Melanocyte of skin (primary cell): ENCODE measurements at places on chromosomes 11 and 22. TPM values are rescaled to one million over a fixed set of nuclear protein-coding genes. Genes with fewer than 3 reads are reported as not detected.

The OR52E8 gene
- not detected in 2 replicates for total RNA-seq

The MYBPC3 gene
- total RNA-seq: not detected in 2 replicates

The RFPL1 gene
- total RNA-seq: not detected in 2 replicates

The ZNF280A gene
- total RNA-seq: 2.1 and 3.3 TPM in 2 replicates

The C11orf87 gene
- total RNA-seq: not detected in 2 replicates

The CCDC15 gene
- total RNA-seq: 3.3 and 3.7 TPM in 2 replicates

The TMEM258 gene
- 62.3 and 98.1 TPM in 2 replicates for total RNA-seq

The TRIM48 gene
- 0.36 TPM in 1 of 2 replicates, not detected in the other for total RNA-seq

The DAGLA gene
- total RNA-seq: 1.2 and 2.0 TPM in 2 replicates

The PATE2 gene
- 0.36 and 0.69 TPM in 2 replicates for total RNA-seq

The GLB1L2 gene
- total RNA-seq: 5.0 and 6.3 TPM in 2 replicates

The GGT1 gene
- 1.3 and 2.6 TPM in 2 replicates for total RNA-seq

The OR6A2 gene
- 0.33 and 0.46 TPM in 2 replicates for total RNA-seq

The BIK gene
- total RNA-seq: 0.69 TPM in 1 of 2 replicates, not detected in the other

The SERPING1 gene
- total RNA-seq: 4.7 and 8.9 TPM in 2 replicates

The PNPLA5 gene
- not detected in 2 replicates for total RNA-seq

The BCO2 gene
- 0.33 and 0.77 TPM in 2 replicates for total RNA-seq

The CHCHD10 gene
- 6.3 and 12.0 TPM in 2 replicates for total RNA-seq

The ELMOD1 gene
- not detected in 2 replicates for total RNA-seq

The OR5P2 gene
- total RNA-seq: not detected in 2 replicates

The B3GAT1 gene
- 0.36 and 0.69 TPM in 2 replicates for total RNA-seq

The C22orf31 gene
- total RNA-seq: not detected in 2 replicates

The OR51E2 gene
- total RNA-seq: not detected in 2 replicates
